ENCODE measurements at places on chromosomes 6 and 20. TPM values are rescaled to one million over a fixed set of nuclear protein-coding genes. Genes with fewer than 3 reads are reported as not detected.

PXMP4 gene
- 4.5 TPM for total RNA-seq

DNA sequence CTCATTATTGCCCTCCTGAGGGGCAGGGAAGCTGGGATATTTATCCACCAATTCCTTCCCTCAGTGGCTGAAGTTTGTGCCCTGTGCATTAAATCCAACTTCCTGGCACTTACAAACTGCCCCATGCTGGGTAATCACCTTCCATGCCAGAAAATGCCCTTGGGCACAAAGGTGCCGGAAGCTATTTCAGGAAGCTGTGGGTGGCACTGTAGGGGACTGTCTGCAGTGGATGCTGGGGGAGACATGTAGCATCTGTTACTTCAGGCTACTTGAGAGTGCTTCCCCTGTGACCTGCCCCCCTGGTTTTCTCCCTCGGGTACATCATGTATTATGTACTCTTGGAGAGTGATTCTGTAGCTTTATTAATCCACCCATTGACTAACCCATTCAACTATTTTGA, 24.7 kb upstream of the RALGAPA2 start:
- no peak for DNase-seq

- DNase-seq: no peak
These were observed 172.8 kb downstream of the GJA1 start for GRCh38 chr6:121608270-121608669.

ELOVL4 gene
- total RNA-seq: 16.9 TPM

GRCh38 chr6:106535012-106535411, 94.3 kb downstream of the RTN4IP1 start:
- no peak for DNase-seq

GRCh38 chr6:126764104-126764503, 354.4 kb upstream of the RSPO3 start:
- DNase-seq: no peak

FAM50B gene
- total RNA-seq: 0.92 TPM

PTPRT gene
- not detected for total RNA-seq

DNA sequence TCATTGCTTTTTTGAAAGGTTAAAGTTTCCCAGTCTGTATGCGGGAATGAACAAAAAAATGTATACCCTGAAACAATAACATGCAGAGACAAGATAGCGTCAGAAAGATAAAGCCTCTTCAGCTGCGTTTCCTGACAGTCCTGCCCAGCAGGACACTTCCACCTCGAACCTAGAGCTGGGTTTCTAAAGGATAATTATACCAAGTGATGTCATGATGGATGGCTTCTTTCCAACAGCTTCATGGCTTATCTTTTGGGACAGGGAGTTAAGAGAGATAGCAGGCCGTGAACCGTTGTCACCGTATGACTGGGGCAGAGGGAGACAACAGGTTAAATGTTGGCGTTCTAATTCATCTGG, 267.6 kb upstream of the SGK1 start:
- no peak for DNase-seq

- DNase-seq: no peak
These were observed 30.0 kb downstream of the SLC22A3 start for GRCh38 chr6:160378218-160378617.

Data from NCI-H460 (cell line).